Fibroblast of lung (primary cell): ENCODE measurements at places on chromosomes 6 and 20. TPM values are rescaled to one million over a fixed set of nuclear protein-coding genes. Genes with fewer than 3 reads are reported as not detected.

DNA sequence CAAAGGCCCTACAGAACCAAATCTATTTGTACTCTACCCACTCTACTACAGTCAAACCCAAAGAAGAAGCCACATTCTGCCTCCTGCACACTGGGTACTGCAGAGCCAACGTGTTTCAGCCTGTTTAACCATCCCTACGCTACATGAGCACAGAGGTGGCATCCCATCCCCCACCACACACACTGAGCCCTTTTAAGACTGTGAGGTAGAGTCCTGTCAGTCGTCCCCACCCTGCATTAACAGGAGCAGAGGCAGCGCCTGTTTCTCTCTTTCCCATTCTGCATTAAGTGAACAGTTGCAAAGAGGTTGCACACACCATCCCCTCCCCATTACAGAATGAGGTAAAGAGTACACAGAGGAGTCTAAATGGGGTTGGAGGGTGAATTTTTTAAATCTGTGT, 5.2 kb upstream of the RSPH4A start:
- no peak for DNase-seq

GRCh38 chr6:23828861-23829260, 297.2 kb upstream of the NRSN1 start:
- no peak for DNase-seq

Gene OGFR
- total RNA-seq, result 30.8 and 34.0 TPM in 2 replicates

DNA sequence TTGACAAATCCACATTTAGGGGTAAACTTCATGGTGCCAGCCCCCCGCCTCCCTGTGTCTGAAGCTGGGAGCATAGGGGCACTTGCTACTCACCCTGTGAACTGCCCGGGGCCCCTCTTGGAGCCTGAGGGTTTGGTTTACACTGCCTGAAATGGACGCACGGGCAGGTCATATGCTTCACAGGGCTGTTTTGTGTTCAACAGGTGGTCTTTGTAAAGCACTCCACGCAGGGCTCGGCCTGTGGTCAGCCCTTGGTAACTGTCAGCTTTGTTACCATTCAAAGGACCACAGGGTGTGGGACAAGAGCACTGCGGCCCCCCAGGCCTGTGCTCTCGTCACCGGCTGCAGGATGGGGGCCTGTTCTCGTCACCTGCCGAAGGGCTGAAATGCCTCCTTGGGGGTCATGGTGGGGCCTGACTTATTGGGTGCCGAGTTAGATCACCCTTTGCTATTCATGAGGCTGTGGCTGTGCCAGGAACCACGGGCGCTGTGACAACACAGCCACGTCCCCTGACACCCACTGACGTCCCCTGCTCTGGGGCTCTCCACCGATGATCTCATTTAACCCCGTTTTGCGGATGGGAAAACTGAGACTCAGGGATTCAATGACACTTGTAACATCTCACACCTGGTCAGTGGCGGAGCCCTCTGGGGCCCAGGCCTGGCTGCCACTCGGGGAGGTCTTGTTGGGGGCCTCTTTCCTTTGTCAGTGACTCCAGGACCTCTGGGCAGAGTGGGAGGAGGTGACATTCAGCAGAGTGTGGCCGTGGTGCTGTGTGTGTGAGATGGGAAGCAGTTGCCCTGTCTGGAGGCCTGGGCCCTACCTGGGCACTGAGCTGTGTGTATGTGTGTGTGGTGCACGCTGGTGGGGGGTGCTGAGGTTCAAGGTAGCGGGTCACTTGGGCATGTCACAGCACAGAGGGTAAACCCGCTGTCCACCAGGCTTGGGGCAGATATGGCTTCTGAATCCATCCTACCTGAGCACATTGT, 24.9 kb downstream of the ZBP1 start:
- DNase-seq, result no peak

DNA sequence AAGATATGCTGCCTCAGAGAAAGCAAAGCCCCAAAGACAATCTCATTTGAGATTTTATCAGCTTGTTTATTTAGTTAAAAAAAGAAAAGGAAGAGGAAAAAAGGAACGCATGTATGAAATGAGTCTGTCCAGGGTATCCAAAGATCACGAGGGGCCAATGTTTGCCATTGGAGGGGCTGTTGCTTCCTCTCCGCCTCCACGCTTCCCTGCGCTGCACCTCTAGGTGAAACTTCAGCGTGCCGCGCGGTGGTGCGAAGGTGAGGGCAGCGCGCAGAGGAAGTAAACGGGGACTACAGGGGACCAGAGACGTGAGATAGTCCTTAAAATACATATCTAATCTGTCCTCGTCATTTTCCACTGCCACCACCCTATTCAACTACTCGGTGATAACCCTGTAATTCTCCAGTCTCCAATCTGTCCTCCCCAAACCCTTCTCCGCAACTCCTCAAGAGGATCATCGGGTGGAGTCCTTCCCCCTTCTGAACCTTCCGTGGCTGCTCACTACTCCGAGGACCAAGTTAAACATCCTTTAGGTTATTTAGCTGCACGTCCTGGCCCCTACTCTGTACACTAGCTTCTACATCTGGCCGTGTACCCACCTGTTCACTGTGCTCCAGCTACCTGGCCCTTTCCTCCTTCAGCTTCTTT, 1.1 kb upstream of the DCBLD1 start:
- no peak for DNase-seq

DNA sequence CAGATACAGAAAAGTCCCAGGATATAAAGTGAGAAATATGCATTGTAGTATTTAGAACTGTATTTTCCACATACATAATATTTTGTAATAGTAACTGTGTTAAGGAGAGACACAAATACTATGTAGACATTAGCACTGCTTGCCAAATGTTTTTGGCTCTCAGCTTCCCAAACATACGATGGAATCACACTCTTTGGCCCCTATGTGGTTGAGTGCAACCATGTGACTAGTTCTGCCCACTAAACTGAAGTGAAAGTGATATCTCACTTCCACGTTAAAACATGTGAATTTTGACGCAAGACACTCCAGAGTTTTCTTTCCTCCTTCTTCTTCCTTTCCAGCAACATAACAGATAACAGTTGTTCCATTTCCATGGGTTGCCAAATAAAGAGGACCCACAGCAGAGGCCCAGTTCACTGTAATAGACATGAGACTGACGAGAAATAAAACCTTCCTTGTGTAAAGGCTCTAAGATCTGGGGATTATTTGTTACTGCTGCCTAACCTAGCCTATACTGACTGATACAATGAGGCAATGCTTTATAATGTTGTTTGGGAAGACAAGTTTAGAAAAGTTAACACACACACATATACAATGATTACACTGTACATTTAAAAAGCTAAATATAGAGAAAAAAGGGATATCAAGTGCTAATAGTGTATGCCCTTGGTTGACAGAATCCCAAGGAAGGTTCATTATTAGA, 97.2 kb downstream of the PTPRT start:
- DNase-seq, result no peak

DNA sequence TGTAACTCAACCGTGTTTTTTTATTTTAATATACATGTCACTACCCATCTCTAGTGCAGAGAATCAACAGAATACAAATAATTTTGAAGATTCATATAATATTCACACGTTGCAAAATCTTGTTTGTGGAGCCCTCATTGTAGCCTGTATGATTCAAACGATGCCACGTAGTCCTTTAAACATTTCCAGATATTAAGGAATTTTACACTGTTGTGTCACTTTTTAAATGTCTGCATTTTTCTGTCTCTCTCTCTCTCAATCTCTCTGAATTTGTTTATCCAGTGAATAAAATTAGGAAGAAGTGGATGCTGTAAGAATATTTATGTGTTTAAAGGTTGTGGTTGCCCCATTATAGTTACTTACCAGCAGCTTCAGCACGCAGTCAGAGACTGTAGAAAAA, 262.0 kb downstream of the PAX1 start:
- no peak for DNase-seq

Gene ABT1
- total RNA-seq, result 13.1 and 13.4 TPM in 2 replicates

- DNase-seq, result no peak
These were observed 151.6 kb downstream of the SOBP start for GRCh38 chr6:107641500-107641941.

DNA sequence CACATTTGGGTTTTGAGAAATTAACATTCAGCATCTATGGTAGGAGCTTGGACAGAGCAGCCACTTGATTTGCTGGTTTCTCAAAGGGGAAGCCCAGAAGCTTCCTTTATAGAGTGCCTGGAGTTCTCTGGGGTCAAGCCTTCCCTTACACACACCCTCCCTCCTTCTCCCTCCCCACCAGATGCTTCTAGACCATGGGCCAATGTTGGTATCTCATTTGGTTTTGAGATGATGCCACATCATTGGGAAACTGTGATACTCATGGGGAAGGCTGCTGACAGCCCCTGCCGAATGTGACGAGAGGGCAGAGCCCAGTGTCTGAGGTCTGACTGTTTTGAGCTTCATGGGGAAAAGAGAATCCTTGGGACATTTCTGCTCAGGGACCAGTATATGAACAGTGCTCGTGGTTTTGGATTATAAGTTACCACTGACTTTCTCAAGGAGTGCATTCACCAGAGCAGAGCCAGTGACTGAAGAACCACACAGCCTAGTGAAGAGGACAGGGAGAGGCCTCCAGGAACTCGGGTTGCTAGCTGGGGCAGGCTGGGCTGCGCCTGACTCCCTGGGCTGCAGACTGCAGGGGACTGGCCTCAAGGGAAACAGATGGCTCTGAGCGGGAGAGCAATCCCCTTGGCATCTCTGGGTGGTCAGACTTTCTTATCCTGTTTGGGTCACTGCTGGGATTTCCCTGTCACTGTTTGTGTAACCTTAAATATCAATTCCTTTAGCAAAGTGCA, 46.4 kb upstream of the CST5 start:
- no peak for DNase-seq

Gene TCF19
- 2.3 and 8.4 TPM in 2 replicates for total RNA-seq
